ENCODE measurements at places on chromosomes 4 and X.

DNA sequence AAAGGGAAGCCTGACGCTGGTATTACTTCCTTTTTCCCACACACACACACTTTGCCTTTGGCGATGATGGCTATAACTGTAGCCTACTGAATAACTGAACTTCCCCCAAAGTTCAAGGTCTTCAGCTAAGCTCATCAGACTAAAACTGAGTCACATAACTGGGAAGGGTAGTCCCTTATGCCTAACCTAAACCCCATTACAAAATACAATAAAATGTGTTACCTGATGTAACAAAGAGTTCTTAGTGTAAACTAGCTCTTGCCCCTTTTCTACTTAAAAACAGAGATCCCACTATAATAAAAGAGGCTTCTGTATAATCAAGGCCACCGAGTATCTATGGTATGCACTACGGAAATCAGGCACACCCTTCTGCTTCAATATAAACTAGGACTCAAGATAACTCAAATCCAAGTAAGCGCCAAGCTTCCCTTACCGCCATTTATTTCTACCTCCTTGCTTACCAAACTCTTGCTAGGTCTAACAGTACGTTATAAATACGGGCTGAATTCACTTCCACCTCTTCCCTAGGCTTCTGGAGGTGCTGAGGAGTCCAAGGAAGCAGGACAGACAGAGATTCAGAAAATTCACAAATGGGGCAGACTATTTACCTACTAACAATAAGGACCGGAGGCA lies 2.4 kb downstream of the OTUD4 start:
- DNase-seq, result no peak

DNA sequence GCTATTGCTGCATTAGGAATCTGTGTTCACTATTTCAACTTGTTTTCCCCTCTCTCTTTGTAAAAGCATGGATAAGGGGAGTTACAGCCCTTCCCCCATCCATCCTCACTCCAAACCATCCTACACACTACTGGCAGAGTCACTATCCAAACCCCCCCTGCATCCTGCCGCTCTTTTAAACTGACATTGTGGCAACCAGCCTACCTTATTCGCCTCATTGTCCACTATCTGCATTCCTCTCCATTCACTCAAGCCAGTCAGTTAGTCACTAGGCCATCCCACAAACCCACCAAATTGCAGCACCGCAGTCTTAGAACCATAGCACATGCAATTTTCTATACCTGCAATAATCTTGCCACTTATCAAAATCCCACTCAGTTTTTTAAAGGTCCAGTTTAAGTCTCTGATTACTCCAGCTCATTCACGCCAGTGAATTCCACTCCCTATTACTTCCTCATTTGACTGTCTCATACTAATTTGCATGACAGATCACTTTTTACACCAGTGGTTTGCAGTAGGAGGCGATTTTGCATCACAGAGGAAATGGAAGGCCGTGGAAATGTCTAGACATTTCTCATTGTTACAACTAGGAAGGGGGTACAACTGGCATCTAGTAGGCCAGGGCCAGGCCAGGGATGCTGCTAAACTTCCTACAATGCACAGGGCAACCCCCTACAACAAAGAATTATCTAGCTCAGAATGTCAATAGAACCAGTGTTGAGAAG lies 181.8 kb downstream of the HS6ST2 start:
- DNase-seq, result no peak

GRCh38 chrX:35919536-35920309 lies at the start of gene CFAP47:
Gene CFAP47 (plus strand): TSS chrX:35919734. CDS start chrX:35919800, 66 bp downstream.
- no peak for DNase-seq

- DNase-seq, result no peak
Measured at GRCh38 chr4:6929812-6930464, 20.3 kb downstream of the TBC1D14 start.

DNA sequence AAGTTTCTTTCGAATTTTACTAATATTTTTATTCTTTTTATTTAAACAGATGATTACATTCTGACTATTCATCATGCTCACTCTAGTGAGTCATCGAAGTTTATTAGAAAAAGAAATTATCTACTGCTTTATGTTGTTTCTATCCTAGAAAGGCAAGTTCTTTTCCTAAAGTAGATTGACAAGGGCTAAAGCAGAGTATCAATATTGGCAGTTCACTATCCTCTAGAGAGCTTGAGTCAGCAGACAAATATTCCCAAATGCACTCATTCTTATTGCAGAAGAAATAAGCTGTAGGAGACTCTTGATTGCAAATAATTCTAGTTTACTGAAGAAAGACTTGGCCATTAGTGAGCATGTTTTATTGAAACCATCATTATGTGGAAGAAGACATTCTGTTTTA lies 911.8 kb downstream of the CENPC start:
- DNase-seq, result no peak

DNA sequence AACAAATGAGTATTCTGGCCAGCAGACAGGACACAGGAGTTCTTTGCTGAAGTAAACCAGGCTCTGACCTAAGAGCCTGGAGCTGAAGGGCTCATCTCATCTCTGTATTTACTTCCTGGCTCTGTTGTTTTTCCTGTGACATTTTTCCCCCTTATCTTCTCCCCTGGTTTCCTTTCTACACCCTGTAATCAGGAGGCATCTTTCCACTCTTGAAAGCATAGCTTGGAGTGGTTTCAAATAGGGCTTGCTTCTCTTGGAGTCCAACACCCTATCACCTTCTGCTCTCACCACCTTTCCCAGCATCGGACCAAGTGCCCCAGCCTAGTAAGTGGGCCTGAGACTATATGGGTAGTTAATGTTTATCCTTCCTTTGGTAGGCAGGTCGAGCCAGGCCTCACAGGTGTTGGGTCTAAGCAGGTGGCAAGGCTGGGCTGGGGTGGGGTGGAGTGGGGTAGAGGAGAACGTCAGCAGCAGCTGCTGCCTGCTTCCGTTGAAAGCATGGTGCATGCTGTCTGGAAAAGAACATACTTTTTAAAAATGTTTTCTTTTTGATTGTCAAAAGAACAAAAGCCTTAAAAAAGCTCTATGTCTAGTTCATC lies 1.2 kb downstream of the DRP2 start:
- DNase-seq, result no peak

- DNase-seq, result no peak
Measured at GRCh38 chrX:54230435-54231148, 47.5 kb upstream of the FAM120C start.

- no peak for DNase-seq
Measured at GRCh38 chr4:78250500-78250899, 193.4 kb downstream of the FRAS1 start.

DNA sequence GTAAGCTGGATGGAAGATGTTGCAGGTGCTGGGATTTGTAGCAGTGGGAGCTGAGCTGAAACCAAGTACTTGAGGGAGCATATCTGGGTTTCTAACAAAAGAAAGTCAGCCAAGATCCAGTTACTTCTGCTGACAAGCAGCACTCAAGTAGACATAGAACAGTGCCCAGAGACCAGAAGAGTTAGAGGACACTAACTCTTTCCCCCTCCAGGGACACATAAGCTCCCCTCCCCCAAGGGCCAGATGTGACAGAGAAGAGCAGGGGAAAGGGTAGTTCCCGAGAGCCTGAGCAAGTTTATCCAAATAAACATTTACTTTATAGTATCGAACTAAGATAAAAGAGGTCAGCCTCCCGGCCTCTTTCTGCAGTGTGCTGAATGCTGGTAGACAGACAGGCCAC lies 12.2 kb downstream of the TRPC3 start:
- DNase-seq, result no peak

- no peak for DNase-seq
Measured at GRCh38 chrX:2513121-2513664, 12.4 kb upstream of the DHRSX start.

DNA sequence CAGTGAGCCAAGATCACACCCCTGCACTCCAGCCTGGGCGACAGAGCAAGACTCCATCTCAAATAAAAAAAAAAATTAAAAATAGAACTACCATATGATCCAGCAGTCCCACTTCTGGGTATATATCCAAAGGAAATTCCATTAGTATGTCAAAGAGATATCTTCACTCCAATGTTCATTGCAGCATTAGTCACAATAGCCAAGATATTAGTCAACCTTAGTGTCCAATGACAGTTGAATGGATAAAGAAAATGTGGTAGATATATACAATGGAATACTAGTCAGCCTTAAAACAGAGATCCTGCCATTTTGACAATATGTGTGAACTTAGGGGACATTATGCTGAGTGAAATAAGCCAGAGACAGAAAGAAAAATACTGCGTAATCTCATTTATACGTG lies 49.4 kb downstream of the C4orf46 start:
- DNase-seq, result no peak

DNA sequence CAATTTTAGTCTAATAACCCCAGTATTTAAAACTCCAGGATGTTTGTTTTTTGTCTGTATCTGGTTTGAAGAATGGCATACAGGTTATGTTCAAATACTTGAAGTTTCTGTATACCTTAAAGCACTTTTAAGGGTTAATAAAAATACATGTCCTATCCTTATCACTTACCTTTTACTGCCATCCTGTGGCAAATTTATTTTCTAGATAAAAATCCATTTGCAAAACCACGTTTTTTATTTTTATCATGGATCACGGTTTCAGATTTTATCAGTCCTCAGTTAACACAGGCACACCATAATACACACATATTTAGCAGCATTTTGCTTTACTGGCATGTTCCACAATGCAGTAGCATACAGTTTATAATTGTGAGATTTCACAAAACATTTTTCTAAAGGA lies 113.3 kb upstream of the H2AZ1 start:
- DNase-seq, result no peak

DNA sequence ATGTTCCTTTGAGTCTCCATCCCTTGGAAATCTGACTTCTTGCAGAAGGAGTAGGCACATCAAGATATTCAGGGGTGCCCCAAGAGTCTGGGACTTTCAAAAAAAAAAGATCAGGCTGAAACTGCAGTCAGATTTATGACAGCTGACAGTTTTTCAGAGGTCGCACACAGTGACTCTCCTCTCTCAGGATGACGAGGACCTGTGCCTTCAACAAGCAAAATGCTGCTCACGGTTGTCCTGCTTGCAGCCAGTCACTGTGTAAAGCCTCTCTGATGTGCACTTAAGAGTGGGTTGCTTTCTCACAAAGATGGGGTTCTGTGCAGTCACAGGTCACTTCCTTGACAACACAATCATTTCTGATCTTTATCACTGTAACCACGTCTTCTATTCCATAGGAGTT lies 178.2 kb downstream of the PTTG2 start:
- no peak for DNase-seq

DNA sequence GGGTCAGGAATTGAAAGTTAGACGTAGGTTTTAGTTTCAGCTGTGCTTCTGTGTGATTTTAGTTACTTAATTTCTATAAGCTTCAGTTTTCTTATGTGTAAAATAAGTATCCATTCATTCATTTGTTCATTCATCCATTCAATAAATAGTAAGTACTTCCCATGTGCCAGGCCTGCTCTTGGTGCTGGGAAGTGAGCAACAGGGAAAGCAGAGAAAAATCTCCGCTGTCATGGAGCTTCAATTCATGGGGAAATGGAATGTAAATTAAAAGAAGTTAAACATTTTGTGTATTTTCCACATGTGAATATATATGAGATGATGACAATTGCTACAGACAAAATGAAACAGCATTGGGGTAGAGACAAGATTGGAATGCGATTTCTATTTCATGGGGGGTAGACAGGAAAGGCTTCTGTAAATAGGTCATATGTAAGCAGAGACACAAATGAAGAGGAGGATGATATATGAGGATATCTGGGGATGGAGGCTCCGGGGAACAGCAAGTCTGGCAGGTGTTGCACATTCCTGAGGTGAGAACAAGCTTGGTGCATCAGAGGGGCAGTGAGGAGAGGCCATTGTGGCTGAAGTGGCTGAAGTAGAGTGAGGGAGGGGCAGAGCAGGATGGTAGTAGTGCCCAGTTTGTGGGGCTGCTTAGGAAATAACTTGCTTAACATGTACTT lies 66.2 kb downstream of the FHIP1A start:
- no peak for DNase-seq

- DNase-seq, result peak; percentile 5
Measured at GRCh38 chrX:134186362-134187121, 50.4 kb upstream of the CCDC160 start.

GRCh38 chrX:46686003-46686645 lies 72.8 kb downstream of the SLC9A7 start:
- DNase-seq, result peak; percentile 2

DNA sequence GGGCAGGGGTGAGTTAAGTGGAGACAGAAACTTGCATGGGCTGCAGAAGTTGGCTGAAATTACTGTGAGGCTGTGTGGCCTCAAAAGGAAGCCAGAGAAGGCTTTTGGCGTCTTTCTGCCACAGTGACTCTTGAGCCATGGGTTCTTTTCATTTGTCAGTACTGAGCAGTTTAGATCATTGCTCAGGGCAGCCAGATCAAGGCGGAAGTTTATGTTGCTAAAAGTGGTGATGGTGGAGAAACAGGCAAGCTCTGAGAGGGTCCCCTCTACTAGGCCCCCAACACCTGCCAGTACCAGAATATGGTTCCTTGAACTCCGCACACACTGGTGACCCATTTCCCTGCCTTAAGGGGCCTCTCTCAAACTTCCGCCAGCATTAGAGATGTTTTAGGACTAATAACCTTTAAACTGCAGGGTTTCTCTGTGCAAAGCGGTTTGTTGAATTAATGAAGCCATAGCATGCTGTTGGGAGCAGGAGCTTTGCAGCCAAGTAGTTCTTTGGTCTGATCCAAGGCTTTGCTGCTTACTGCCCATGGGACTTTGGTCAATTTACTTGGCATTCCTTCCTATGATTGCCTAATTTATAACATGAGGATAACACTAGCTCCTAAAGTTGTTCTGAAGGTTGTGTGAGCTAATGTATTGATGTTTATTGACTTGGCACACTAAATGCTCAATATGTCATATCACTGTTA lies 34.5 kb downstream of the RNF175 start:
- no peak for DNase-seq

DNA sequence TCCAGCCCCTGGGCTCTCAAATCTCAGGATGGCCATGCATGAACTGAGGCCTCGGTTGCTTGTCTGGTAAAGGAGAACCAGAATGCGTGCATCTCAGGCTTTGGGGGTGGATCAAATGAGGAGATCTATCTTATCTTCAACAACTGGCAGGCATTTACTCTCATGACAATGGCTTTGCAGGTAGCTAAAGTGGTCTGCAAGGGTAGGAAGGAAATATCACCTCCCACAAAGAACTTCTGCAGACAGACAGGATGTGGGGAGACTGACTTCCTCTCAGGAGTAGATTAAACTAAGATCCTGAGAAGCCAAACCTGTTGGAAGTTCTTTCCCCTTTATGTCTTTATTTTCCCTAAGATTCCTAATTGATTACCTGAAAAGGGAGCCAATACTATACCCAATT lies 7.8 kb downstream of the LDB2 start:
- DNase-seq, result no peak

DNA sequence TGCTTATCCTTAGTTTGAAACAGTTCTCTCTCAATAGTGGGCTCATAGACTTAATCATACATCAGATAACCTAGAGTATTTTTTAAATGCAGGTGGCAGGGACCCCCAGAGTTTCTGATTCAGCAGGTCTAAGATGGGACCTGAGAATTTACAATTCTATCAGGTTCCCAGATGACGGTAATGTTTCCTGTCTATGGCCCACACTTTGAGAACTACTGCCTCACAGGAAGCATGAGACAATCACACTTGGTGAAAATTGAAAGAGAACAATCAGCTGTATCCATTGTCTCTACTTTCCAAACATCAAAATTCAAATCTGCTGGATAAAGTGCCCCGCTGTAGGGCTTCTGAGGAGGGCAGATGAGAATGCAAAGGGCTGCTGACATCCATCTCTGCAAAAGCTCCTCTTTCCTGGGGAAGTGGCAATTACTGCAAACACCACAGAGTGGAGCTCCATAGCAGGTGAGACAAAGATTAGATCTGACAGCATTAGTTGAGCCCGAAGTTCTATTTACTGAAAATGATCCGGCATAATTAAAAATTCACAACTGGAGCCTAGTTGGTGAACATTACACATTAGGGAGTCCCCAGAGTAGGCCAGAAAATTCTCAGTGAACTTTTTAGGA lies 187.8 kb upstream of the MBNL3 start:
- no peak for DNase-seq

All from stimulated activated CD4-positive, alpha-beta T cell treated with anti-CD3 and anti-CD28 coated beads, TNF-alpha, amount 100 ng/mL, for 1 hour (primary cell).